Choroid plexus epithelial cell (primary cell): ENCODE measurements at places on chromosomes 6 and 20.

DNA sequence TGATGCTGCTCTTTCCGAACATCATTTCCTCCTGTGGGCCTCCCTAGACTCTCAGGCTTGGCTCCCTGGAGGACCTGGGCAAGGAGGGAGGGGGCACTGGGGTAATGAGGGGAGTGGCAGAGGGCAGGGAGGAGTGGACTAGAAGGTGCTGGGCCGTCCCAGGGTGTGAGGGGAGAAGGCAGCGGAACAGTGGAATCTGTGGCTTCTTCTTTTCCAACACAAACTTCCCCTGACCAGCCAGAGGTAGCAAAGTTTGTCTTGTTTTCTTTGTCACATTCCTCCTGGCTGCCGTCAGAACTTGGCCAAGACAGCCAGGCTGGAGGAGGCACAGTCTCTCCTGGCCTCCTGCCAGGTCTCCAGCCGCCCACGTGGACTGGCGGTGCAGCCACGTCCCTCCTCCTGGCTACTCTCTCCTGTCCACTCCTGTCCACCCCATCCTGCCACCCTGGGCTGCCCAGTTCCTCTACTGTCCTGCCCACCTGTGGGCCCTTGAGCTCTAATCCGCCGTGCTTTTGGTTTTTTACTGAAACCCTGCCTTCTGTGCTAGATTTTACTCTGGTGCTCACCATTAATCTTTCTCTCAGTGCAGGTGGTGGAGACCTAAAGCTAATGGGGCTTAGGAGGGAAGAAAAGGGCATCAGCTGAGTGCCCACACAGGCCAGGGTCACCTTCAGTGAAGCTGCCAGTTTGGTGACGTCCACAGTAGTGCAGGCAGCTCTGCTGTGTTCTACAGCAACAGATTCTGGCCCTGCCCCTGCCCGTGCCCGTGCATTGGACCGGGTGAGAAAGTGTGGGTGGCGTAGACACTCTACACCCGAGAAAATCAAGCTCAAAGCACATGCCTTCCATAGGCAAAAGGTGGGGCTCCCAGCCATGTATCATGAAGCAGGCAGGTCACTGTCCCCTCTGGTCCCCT, 2.8 kb upstream of the CDSN start:
- peak; percentile 90 for DNase-seq

- DNase-seq, result no peak
Observed at GRCh38 chr20:48951646-48952045, 30.1 kb downstream of the ARFGEF2 start.

- peak; percentile 1 for DNase-seq
Observed at GRCh38 chr6:94217836-94218235, 798.5 kb upstream of the EPHA7 start.

DNA sequence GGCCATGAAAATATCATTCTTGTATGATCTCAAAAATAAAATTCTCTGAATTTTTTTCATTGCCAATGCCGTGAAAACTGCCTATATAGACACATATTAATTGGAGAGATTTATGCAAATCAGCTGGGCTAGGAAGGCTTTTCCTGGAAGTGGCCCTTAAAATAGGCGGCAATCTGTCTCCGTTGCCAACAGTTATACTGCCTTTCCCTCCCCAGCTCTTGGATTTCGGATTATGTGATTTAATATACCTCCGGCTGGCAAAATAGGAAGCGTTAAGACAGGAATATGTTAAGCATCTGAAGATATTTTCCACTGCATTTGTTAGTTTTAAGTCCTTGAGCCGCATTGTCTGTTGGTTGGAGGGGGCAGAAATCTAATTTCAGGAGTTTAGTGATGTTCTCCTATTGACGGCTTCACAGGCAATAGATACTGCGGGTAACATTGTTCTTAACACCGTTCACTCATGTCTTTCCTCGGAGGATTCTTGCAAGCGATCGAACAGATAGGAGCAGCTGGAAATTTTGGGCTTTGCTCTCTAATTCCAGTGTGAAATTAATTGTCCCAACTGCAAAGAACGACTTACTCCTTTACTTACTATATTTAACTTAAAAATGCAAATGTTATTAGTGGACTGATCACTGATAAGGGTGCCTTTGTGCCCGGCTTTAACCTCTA, 113.3 kb downstream of the LINC00237 start:
- DNase-seq, result no peak

GRCh38 chr6:108884211-108885059, 36.2 kb downstream of the ARMC2 start:
- DNase-seq, result no peak

DNA sequence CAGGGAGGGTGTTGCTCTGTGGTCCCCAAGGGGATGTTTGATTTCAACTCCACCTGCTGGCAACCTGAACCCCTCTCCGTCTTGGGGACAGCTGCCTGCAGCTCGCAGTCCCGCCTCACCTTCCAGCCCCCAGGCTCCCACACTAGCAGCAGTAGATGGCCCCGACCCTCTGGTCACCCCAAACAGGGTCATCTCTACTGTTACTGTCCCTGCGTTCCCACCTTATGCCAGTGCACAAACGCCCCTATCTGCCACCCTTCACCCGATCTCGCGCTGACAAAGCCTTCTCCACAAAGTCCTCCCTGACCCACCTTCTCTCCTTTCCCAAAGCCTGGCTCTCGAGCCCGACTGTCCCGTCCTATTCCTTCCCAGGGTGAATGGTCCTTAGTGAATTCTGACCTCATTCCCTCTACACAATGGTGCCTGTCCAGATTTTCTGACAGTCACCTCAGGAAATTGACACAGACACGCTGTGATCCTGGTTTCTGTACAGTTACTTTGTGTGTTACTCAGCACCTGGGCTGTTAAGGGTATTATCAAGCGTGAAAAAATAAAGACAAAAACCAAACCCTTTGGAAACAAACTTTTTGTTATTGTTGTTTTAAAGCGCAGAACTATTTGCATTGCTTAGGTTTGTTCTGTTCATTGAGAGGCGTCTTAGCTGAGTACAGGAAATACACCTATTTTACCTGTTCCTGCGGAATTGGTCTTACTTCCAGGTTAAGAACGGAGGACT, 728 bp downstream of the FUT9 start:
- no peak for DNase-seq

DNA sequence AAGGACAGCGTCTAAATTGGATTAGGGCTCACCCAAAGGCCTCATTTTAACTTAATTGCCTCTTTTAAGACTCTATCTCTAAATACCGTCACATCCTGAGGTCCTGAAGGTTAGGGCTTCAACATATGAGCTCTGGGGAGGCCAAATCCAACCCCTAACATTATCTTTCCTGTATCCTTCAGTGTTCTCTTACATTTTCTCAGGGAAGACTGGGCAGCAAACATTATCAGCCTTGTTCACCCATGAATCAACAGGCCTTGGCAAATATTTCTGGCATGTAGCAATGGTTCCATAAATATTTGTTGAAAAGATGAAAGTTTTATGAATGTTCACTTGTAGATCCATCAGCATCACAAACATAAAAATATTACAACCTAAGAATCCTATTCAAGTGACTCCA, 24.6 kb upstream of the FOXF2 start:
- DNase-seq, result no peak

DNA sequence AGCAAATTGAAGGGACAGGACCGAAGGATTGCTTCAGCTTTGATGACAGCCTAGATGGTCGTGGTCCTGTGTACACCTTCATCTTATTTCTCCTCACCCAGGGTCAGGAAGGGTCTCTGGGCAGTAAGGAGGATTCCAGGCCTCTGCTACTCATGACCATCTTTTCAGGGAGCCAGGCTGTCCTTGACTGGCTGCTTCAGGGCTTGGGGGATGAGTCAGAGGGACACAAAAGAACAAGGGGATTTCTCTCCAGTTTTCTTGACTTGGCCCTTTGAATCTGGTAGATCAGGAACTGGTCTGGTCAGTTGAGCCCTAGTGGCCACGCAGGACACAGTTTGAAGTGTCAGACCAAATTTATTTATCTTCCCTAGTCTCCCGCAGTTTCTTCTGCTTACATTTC, 402.1 kb upstream of the CHD6 start:
- no peak for DNase-seq

GRCh38 chr6:20204512-20204894, 7.8 kb downstream of the MBOAT1 start:
- DNase-seq, result no peak

DNA sequence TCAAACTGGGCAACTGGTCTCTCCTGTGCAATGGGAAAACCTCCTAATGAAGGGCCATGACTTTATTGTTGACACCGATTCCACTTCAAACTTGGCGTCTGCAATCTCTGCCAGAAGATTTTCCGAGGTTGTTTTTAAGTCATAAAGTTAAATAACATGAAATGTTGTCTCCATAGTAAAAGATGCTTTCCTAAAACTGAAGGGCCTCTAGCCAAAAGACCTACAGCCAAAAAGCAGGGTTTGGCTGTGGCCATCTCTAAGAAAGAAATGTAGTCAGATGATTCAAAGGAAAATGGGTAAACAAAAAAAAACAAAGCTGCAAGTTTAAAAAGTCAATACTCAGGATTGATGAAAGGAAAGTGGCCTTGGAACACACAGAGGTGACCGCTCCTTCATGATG, 14.1 kb downstream of the CD93 start:
- no peak for DNase-seq

GRCh38 chr20:32116079-32116521, 6.6 kb downstream of the TM9SF4 start:
- peak; percentile 79 for DNase-seq

GRCh38 chr20:40592941-40593340, 96.1 kb downstream of the MAFB start:
- no peak for DNase-seq

DNA sequence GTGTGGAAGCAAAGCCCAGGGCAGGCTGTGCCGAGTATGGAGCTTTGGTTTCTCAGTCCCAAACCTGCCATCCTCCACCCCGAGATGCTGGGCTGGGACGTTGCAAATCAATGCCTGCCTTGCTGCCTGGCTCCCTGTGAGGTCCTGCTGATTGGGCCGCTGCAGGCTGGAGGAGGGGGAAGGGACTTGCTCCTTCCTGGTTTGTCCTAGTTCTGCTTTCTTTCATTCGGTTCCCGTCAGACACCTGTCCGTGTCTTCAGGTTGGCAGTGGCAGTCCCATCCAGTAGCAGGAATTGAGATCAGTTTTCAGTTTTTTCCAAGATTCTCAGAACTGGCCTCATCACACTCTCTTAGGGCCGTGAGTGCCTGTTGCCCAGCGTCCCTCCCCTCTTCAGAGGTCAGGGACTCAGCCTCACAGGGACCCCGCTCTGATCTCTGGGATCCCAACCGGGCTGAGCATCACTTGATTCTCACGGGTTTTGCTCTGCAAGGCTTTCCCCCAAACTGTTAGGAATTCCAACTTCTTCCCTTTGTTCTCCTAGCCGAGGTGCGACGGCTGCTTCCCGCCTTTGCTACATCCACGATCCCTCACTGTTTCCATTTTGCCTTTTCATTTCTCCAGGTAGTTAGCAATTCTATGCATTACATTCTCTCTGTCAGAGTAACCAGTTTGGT, 24.2 kb upstream of the TAGAP start:
- no peak for DNase-seq

DNA sequence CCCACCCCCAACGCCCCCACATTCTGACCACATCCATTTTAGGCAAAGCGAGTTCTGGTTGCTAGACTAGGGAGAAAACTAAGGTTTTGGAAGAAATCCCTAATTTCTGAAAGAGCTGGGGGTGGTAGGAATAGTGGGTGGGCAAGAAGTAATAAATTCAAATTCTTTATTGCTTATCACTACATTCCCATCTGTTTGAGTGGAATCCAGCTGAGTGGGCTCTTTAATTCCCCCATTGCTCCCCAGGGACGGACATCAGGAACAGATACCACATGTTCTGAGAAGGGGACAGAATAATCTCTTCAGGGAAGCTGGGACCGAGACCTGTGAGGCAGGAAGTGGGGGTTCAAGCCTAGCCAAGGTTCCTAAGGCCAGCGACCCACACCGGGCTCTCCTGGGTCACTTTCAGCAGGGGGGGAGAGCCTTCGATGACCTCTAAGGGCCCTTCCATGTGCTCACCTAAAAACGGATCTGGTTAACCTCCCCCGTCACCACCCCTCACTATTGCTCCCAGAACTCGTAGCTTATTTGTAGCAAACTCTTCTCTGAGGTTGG, 42.3 kb upstream of the MRPS10 start:
- DNase-seq, result no peak

- DNase-seq, result peak; percentile 69
Observed at GRCh38 chr6:133741375-133741861, 147.5 kb upstream of the TCF21 start.

DNA sequence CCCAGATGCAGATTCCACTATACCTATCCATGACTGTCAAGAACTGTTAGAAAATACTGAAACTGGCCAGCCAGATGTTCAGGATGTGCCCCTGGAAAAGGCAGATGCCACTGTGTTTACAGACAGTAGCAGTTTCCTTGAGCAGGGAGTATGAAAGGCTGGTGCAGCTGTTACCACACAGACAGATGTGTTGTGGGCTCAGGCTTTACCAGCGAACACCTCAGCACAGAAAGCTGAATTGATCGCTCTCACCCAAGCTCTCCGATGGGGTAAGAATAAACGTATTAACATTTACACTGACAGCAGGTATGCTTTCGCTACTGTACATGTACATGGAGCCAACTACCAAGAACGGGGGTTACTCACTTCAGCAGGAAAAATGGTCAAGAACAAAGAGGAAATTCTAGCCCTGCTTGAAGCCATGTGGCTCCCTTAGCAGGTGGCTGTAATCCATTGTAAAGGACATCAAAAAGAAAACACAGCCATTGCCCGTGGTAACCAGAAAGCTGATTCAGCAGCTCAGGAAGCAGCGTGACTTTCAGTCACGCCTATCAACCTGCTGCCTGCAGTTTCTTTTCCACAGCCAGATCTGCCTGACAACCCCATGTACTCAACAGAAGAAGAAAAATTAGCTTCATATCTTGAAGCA, 459.7 kb upstream of the HTR1E start:
- no peak for DNase-seq

DNA sequence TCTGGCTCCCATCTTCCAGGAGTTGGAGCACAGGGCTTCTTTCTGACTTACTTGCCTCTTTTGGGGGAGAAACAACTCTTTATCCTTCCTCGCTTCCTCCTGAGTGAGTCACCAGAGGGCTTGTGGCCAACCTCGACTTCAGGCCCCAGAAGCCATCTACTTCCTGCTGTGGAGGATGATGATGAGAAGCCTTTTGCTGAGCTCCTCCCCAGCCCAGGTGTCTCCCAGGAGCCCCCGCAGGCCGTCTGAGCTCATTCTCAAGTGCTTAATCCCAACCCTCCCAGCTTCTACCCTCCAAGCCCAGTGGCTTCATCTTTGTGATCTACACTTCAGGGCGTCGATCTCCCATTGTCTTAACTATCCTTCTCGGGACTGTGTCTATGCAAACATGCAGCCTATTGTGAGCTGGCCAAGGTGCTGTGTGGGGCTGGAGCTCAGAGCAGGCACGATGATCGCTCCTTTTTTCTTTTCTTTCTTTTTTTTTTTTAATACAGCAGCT, 27.9 kb downstream of the SDCBP2 start:
- DNase-seq, result peak; percentile 62

DNA sequence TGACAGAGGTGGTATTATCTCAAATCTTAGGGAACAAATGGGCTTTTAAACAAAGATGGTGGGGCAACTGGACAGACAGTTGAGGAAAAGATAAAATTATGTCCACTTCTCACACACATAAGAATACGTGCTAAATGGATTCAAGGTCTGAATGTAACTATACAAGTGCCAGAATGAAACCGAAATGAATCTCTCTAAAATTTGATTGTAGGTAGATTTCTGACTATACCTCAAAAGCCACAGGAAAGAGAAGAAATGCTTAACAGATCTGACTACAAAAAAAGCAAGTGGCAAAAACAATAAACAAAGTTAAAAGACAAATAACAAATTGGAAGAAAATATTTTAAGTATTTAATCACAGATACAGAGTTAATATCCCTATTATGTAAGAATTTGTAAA, 182.7 kb upstream of the OLIG3 start:
- no peak for DNase-seq
